Esophagus mucosa (tissue), 1 donor: ENCODE measurements at places on chromosomes 1 and 21. TPM values are rescaled to one million over a fixed set of nuclear protein-coding genes. Genes with fewer than 3 reads are reported as not detected.

Gene FAM110D
- total RNA-seq = 0.68 TPM

GRCh38 chr1:205049479-205049878, 6.5 kb downstream of the CNTN2 start:
- ATAC-seq = no peak

Gene FAM72D
- 2.8 TPM for total RNA-seq

Gene TIE1
- 4.1 TPM for total RNA-seq
